Bone marrow (tissue), 2 donors: ENCODE measurements at places on chromosomes 11 and 22.
A peak's percentile ranks its signal among the peaks of the same experiment; 100 is the strongest.

GRCh38 chr22:38554281-38554680 is 15.7 kb downstream of the DMC1 start:
- no peak for DNase-seq

DNA sequence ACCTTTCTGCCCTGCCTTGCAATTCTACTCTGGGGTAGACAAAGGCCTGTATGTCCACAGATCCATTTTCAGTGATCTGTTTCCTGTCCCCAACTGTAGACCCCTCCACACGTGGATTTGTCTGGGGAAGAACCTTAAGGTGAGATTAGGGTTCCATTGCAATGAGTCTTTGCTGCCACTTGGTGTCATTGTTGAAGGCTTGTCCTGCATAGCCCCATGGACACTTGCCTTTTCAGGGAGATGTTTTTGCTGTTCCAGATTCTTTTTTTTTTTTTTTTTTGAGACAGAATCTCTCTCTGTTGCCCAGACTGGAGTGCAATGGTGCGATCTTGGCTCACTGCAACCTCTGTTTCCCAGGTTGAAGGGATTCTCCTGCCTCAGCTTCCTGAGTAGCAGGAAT is 21.8 kb downstream of the SERPING1 start:
- DNase-seq: no peak

- no peak for DNase-seq
These were observed 14.4 kb downstream of the KCNQ1 start for GRCh38 chr11:2459016-2459725.

DNA sequence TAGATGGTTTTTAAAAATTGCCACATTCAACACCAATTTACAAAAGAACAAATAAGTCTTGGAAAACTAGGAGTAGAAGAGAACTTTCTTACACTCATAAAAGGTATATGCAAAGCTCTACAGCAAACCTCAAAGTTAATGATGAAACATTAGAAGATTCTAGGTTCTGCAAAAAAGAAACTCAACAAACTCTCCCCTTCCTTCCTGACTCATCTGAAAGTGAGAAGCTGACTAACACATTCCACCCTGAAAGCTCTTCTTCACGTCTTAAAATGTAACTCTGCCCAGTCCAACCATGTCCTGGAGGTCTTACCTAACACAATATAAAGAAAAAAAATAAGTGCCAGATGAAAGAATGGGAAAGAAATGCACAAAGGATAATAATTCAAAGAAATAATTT is 218.9 kb upstream of the ISX start:
- no peak for DNase-seq

- DNase-seq: no peak
These were observed 2.4 kb downstream of the MAPK11 start for GRCh38 chr22:50267591-50268390.

DNA sequence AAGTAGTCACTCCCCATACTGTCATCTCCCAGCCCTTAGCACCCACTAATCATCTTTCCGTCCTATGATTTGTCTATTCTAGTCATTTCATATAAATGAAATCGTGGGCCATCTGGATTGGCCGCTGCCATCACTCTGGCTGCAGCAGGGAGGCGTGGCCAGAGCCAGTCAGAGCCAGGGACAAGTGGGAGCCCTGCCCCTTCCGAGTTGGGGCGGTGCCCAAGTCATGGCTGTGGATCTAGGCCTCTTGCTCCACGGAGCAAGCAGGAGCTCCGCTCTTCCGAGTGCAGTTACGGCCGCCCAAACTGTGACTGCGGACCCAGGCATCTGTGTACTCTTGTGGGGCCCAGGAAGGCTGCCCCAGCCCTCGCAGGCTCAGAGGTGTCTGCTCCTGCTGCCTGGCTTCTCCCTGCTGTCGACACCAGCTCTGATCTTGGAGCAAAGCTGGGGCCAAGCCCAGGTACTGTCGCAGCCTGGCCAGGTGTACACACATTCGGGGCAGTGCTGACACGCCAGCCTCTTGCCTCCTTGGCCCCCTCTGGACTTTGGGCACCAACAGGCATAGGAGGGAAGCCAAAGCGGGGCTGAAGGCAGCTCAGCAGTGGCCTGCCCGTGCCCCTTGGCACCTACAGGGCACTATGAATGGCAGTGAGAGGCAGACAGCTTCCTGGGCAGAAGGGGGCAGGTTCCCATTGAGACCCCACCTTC is 8.4 kb downstream of the MRPL48 start:
- no peak for DNase-seq

GRCh38 chr11:72085621-72086351 is 5.1 kb downstream of the LRRC51 start:
- no peak for DNase-seq

DNA sequence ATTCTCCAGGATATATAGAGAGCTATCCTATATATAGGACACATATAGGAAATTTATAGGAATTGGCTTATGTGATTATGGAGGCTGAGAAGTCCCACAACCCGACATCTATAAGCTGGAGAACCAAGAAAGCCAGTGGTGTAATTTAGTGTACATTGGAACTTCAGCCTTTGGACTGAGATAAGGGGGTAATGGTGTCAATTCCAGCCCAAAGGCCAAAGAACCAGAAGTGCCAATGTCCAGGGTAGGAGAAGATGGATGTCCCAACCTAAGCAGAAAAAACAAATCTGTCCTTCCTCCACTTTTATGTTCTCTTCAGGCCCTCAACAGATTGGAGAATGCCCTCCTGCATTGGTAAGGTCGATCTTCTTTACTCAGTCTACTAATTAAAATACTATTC is 25.5 kb upstream of the SMCO4 start:
- no peak for DNase-seq

DNA sequence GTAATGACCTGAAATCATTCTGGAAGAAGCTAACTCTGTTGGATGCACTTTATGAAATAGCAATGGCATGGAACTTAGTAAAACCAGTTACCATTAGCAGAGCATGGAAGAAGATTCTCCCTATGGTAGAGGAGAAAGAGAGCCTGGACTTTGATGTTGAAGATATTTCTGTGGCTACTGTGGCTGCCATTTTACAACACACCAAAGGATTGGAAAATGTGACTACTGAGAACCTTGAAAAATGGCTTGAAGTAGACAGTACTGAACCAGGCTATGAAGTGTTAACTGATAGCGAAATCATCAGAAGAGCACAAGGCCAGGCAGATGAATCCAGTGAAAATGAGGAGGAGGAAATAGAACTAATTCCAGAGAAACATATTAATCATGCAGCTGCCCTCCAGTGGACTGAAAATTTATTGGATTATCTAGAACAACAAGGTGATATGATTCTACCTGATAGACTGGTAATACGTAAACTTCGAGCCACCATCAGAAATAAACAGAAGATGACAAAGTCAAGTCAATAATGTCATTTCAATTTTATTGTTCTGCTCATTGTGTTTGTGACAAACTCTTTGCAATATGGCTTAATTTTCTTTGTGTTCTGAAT is 2.0 kb downstream of the JRKL start:
- no peak for DNase-seq

DNA sequence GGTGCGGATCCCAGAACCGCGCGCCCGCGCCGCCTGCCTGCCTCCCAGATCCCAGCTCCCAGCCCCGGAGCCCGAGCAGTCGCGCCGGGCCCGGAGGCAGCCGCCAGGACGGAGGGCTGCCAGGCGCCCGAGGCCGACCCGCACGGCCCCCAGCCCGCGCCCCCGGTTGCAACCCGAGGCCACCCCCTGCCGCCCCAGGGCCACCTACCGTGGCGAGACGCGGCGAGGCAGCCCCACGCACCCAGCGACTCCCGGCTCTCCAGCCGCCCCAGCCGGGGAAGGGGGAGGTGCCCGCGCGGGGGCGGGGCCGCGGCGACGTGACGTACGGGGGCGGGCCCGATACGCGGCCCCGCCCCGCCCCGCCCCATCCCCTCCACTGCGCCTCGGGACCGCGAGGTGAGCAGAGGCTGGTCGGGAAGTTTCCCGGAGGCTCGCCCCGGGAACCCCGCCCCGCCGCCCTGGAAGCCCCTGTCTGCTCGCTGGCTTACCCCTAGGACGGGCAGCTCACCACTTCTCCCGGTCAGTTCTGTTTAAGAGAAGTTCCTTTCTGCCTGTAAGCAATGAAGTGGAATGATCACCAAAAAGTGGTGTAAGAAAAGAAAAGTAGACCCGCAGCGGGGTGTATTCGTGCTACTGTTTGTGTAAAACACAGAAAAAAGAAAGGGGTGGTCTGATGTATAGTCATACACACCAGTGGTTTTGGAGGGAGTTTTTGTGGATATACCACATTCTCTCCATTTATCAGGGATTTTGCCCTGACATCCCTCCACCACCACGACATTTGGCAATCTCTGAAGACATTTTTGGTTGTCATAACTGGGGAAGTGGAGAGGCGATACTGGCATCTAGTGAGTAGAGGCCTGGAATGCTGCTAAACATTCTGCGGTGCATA is at the start of gene TPST2:
Gene TPST2 (minus strand): TSS at position 288 of the 892 bp plus-strand sequence. CDS start 48,502 bp downstream, outside the sequence.
- peak; percentile 59 for DNase-seq

- no peak for DNase-seq
These were observed 275.0 kb upstream of the SESN3 start for GRCh38 chr11:95505927-95506426.

DNA sequence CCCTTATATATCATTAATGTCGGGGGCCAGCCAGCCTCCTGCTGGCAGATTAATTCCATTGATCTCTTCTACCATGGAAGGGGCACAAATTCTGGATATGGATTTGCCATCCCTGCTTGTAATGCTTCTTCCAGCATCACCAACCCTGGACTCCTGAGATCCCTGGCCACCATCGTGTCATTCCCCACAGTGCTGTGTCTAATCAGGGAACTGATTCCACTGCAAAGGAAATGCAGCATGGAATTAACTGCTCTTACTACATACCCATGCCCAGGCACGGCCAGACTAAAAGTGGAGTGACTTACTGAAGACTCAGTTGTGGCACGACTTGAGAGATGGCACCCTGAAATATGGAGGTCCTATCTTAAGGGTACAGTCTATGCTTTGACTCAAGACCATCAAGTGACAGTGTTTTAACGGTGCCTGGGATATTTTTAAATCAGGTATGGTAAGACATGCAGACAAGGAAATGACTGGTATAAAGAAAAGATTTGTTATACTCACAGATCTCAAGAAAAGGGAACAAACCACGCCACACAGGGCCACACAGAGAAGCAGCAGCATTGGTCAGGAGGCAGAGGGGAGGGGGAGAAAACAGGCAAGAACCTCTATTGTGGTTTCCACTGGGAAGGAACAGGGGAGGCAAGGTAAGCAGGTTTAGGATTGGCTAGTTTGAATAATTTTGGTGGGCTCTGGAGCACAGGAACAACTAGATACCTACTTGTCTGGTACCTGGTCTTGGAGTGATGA is 65.1 kb downstream of the IGLL5 start:
- no peak for DNase-seq

- no peak for DNase-seq
These were observed 399.2 kb downstream of the TBC1D22A start for GRCh38 chr22:47161631-47162030.

- no peak for DNase-seq
These were observed 65.2 kb upstream of the CECR2 start for GRCh38 chr22:17303840-17304779.

DNA sequence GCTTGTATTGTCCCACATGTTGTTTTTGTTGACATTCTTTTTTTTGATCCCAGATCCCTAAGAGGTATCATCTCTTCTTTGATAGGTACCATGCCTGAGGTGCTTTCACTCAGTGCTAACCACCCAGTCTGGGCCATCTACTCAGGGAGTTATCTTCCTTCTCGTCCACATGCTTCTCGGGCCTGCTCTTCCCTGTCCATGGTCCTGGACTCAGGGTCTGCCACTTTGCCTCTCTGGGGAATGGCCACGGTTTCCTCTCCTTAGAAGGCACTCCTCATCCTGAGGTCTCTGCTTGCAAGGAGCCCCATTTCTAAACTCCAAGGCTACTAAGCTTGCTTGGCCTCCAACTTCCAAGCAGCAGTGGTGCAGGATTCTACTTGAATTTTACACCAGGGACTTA is 227.0 kb upstream of the NCAM1 start:
- DNase-seq: no peak

DNA sequence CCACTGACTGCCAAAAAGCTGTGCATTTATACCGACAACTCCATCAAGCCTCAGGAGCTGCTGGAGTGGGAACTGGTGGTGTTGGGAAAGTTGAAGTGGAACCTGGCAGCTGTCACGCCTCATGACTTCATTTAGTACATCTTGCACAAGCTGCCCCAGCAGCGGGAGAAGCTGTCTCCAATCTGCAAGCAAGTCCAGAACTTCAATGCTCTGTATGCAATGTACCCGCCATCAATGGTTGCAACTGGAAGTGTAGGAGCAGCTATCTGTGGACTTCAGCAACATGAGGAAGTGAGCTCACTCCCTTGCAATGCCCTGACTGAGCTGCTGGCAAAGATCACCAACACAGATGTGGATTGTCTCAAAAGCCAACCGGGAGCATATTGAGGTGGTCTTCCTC is at the start of gene SLC22A25:
Gene SLC22A25 (minus strand): TSS at position 67 of the 400 bp plus-strand sequence. CDS start 13,947 bp downstream, outside the sequence.
- DNase-seq: no peak
